Naive thymus-derived CD8-positive, alpha-beta T cell (primary cell): ENCODE measurements at places on chromosomes 1 and 21. TPM values are rescaled to one million over a fixed set of nuclear protein-coding genes. Genes with fewer than 3 reads are reported as not detected.

DNA sequence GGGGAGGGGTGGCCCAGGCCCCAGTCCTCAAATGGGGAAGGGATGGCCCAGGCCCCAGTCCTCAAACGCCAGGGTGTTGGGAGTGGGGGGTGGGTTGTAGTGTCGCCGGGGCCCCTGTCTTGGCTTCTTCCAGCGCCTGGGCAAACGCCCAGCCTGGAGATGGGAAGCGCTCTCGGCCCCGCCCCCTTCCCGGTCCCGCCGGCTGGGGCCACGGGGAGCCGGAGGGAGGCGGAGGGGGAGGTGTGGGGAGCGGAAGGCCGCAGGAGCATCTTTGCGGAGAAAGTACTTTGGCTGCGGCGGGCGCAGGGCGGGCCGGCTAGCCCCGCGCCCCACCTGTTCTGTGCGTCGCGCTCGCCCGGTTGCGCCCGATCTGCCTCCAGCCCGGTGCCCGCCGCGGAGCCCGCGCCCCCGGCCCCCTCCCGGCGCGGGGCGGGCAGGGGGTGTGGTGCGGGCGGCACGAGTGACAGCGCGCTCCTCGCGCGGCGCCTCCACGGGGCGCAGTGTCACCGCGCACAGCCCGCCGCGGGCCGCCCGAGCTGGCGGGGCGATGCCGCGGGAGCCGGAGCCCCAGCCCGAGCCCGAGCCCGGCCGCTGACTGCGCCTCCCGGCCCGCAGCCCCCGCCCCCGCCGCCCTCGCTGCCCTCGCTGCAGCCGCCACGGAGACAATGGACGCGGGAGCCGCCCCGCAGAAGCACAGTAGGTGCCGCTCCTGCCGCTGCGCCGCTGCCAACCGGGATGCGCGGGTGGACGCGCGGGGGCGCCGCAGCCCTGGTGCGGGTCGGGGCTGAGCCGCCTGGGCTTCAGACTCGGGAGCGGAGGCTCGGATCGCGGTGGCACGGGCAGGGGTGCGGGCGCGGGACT lies 31.1 kb upstream of the PEX10 start:
- peak; percentile 18 for DNase-seq

Gene TINAGL1
- total RNA-seq = not detected

- no peak for DNase-seq
Observed at GRCh38 chr1:213693864-213694263, 293.9 kb upstream of the PROX1 start.

- DNase-seq = no peak
Observed at GRCh38 chr1:226826479-226827261, 43.7 kb upstream of the PSEN2 start.

DNA sequence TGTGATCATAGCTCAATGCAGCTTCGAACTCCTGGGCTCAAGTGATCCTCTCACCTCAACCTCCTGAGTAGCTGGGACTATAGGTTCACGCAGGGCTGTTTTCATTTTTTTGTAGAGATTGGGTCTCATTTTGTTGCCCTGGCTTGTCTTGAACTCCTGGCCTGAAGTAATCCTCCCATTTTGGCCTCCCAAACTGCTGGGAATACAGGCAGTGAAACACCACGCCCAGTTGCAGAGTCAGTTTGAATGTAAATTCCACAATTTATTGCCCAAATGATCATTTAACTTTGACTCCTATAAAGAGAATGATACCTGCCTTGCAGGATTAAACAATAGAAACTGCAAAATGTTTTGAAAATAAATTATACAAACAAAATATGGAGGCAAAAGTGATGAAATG lies 10.7 kb downstream of the GOLPH3L start:
- DNase-seq = no peak
